ENCODE measurements at places on chromosomes 2 and 18.

GRCh38 chr2:74507926-74508520, 528 bp upstream of the PCGF1 start:
- DNase-seq: no peak

GRCh38 chr18:12811191-12811950, 72.7 kb downstream of the PTPN2 start:
- DNase-seq: no peak

GRCh38 chr2:15768615-15769014, 171.7 kb upstream of the MYCN start:
- DNase-seq: no peak

GRCh38 chr2:130920415-130921163, 83.9 kb downstream of the ARHGEF4 start:
- peak; percentile 22 for DNase-seq

- DNase-seq: no peak
Observed at GRCh38 chr18:46704816-46705215, 47.8 kb upstream of the LOXHD1 start.

DNA sequence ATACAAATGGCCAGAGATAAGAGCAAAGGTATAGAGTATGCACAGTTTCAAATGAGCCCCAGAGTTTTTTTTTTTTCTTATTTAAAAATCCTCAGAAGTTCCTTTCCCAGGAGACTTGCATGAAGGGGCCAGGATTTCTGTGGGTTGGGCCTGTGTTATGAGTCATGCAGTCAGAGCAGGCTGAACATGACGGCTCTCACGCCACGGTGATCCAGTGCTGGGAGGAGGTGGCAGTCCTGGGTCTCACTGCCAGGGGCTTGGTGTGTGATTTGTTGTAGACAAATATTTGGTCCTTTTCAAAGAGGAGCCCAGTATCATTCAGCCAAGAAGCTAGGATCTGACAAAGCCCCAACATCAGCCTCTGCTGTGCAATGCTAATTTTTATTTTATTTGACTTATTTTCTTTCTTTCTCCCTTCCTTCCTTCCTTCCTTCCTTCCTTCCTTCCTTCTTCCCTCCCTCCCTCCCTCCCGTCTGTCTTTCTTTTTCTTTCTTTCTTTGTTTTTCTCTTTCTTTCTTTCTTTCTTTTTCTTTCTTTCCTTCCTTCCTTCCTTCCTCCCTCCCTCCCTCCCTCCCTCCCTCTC, 10.4 kb upstream of the KCNE4 start:
- DNase-seq: no peak

GRCh38 chr2:84429328-84429727, 29.8 kb downstream of the SUCLG1 start:
- no peak for DNase-seq

DNA sequence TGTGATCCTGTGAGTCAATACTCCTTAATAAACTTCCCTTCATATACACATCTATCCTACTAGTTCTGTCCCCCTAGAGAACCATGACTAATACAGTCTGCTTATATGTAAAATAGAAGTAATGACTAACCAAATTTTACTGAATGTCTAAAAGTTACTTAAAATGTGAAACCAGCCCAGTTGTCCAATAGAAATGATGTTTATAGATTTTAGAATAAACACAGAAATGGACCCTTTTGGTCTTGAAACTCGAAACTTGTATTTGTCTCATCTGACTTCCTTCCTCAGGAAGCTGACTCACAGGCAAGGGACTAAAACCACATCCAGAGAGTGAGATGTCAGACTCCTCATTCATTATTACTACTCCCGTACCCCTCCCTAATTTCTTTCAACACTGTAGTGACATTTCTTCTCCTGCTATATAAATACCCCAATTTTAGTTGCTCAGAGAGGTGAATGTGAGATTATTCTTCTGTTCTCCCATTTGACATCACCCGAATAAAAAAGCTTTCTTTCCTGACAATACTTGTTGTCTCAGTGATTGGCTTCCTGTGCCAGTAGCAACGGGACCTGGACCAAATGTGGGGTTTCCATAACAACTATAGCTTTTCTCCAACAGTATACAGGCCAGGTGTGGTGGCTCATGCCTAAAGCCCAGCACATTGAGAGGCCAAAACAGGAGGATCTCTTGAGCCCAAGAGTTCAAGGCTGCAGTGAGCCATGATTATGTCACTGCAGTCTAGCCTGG, 486.0 kb downstream of the ERBB4 start:
- DNase-seq: no peak

- no peak for DNase-seq
Observed at GRCh38 chr2:75361486-75361885, 162.2 kb upstream of the TACR1 start.

DNA sequence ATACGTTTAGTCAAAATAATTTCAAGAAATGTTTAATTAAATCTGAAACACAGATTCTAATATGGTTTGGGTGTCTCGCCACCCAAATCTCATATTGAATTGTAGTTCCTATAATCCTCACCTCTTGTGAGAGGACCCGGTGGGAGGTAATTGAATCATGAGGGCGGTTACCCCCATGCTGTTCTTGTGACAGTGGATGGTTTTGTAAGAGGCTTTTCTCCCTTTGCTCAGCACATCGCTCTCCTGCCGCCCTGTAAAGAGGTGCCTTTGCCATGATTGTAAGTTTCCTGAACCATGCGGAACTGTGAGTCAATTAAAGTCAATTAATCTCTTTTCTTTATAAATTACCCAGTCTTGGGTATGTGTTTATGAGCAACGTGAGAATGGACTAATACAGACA, 1045.1 kb upstream of the POU3F3 start:
- no peak for DNase-seq

DNA sequence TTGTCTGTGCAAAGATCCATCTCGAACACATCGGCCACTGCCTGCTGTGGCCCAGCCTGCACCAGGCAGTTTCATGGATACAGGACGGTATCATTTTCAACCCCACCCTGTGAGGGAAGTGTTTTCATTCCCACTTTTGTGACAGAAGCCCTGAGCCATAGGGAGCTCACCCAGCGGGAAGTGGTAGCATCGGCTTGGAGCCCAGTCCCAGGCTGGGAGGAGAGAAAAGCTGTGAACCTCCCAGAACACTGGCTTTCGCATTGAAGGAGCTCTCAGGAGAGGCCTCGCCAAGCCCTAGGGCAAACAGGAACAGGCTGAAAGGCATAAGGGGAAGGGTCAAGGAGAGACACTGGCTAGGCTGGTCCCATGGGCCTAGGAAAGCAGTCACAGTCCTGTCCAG, 166.1 kb downstream of the TFCP2L1 start:
- DNase-seq: no peak

- DNase-seq: no peak
Observed at GRCh38 chr2:219499058-219499307, 292 bp downstream of the GMPPA start.

DNA sequence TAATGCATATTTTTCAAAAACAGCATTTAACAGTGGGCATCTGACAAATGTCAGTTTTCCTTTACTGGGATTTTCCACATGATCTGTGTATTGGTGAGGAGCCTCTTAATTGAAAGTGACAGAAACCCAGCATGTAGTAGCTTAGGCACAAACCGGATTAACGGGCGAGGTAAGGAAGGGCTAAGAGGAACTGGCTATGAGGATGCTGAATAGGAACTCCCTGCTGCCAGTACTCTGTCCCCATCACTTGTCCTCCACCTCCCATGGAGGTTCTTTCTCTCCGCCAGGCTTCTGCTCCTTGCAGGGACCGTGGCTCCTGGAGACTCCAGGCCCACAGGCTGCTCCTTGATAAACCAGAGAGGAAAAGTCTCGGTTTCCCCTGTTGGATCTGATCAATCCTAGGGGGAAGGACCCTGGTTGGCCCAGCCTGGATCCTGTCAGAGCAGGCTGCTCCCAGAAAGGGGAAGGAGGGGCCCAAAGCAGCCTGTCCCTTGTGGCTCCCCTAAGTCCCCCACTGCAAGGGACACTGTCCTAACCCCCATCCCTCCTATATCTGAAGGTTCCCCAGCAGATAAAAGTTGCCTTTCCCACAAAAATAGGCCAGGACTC, 10.3 kb downstream of the TEX44 start:
- no peak for DNase-seq

- DNase-seq: no peak
Observed at GRCh38 chr2:59903994-59904544, 649.4 kb downstream of the BCL11A start.

DNA sequence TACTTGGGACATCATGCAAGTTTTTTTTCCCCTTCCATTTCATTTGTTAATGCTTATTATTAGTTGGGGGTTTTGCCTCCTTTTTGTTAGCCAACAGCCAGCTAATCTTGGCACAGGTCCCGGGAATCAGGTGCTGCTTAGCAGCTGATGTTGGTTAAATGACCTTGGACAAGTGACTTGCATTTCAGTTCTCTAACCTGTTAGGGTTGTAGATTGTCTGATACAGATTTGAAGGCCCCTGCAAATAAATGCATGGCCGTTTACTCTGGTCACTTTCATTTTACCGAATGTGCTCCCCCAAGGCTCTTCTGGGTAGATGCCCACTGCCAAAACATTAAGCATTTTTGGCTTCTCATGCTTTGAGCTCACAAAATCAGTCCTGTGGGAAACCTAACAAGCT, 120.9 kb downstream of the SPTBN1 start:
- no peak for DNase-seq

DNA sequence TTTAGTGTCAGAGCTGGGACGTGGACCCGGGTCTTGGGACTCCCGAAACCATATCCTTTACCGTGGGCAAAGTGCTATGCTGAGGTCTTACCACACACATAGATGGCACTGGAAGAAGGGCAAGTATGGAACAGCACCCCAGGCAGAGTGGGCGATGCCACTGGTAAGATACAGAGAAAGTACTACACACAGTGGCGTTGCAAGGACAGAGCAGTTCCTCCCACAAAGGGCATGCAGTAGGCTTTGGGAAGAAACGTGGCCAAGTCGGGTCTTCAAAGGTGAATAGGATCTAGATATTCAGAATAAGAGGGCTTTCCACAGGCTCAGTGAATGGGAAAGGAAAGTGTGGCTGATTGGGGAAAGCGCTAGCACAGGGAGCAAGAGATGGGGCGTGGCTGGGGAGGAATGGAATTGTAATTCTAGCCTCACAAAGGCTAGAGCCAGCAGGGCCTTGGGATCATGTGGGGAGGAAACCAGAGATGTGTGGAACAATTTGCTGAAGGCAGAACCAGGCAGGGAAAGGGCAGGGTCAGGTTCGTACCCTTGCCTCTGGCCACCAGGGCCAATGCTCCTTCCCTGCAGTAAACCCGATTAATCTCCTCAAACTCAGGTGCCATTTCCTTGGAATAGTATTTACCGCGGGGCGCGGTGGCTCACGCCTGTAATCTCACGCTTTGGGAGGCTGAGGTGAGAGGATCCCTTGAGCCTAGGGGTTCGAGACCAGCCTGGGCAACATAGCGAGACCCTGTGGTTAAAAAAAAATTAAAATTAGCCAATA, 36.0 kb downstream of the PCBP1 start:
- DNase-seq: no peak

- no peak for DNase-seq
Observed at GRCh38 chr2:217954051-217954450, 48.7 kb downstream of the TNS1 start.

DNA sequence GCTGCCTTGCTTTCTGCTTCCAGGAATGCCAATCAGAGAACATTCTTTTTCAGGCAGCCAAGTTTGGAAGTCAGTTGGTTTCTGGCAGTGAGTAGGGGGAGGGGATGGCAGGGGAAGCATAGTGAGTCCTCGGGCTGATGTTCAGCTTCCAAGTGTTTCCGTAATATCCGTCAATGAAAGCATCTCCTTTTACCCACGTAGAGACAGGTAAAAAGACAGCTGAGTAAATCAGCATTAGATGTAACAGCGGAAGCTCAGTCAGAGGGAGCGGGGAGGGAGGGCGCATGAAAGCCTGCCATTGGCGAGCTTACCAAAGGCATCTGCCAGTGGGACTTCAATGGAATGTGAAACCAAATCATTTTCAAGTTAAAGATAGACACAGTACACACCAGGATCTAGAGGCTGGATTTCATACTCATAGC, 117.1 kb upstream of the DTNA start:
- no peak for DNase-seq

DNA sequence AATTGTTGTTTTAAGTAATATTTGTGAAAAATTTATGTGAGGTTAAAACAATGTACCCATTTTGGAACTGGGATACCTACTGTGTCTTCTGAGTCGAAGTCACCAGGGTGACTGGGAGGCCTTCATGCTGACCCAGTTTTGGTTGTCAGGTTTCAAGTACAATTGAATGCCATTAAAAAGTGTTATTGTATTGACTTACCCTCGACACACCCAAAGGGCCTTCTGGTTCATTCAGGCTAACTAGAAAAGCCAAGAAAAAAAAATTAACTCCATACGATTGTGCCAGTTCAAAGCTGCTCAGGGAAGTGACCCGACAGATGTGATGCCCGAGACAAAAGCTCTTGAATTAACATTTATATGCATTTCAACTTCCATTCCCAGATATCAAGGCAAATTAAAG, 190.0 kb downstream of the ST6GAL2 start:
- DNase-seq: no peak

DNA sequence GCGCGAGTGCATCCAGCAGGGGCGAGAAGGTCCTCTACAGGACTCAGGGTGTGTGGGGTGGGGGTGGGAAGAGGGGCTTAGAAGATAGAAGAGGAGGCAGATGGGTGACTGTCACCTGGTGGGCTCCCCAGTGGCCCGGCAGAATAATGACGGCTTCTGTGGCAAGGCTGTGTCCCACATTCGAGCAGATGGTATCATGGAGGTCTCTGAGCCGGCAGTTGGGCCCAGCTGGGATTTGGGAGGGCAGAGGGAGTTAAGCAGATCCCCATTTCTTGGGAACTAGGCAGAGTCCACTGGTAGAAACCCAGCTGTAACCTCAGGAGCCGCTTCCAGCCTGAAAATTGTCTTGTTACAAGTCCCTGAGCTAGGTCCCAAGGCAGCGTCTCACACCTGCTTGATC, 28.4 kb upstream of the DTNB start:
- DNase-seq: no peak

GRCh38 chr2:151523850-151524249, 114.1 kb downstream of the RIF1 start:
- DNase-seq: no peak

- no peak for DNase-seq
Observed at GRCh38 chr2:232368311-232368731, 10.2 kb upstream of the ALPP start.

DNA sequence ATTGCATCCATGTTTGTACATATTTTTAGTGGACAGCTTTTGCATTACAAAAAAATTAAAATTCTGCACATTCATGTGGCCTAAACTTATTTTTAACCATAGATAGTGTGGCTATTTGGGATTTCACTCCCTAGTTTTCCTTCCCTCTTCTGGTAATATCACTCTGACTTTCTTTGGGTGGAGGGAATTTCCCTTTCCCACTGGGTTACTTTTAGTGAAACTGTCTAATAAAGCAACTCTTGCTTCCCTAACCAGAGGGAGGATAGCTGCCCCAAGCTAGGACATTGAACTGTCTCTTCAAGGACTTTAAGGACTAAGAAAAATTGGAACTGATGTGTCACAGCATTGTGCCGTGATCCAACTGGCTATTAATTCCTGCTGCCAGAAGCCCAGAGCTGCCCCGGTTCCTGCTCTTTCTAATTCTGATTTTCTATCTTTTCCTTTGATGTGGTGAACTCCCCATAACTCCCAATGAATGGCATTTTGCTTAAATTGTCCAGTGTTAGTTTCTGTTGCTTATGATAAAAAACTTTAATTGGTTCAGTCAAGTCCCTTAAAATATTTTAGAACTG, 20.0 kb upstream of the EFR3B start:
- no peak for DNase-seq
